Endothelial cell (in vitro differentiated cells): ENCODE measurements at places on chromosomes 7 and 10. TPM values are rescaled to one million over a fixed set of nuclear protein-coding genes. Genes with fewer than 3 reads are reported as not detected.

DNA sequence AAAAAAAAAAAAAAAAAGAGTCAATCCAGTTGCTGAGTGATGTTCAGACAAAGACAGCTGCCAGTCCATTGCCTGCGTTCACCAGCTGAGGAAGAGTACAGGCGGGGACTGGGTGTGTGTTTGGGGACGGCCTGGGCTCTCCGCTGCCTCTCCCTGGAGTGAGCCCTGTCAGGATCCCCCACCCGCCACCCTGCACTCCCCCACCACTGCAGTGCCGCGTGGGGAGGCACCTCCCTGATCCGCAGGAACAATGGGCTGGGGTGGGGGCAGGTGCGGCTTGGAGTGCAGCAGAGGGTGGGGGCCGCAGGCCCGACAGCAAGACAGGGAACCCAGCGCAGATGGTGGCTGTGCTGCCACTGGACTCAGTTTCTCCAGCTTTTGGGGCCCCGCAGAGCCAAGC lies 1.4 kb downstream of the HSPA12A start:
- no peak for DNase-seq
- H3K27ac ChIP-seq: no peak overlapping the region
- peaks cover 30% of the 10 kb centered on the region for H3K27me3 ChIP-seq
- no peak overlapping the region for H3K4me3 ChIP-seq

DNA sequence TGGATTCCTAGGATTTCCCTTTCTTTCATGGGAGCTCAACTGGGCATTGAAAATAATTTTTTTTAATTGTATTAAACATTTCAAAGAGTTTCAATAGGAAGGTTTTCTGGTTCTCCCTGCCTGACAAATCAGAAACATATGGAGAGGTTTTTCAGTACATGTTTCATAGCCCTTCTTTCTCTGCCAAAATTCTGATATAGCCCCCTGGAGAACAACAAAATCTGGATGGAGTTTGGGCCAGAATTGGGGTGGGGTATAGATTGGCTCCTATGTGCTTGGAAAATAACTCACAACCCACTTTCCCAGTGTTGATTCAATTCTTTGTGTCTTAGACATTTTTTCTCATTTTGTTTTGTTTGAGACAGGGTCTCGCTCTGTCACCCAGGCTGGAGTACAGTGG lies 24.6 kb upstream of the EIF4H start:
- no peaks in the 10 kb centered on the region for H3K4me1 ChIP-seq
- peaks cover 2% of the 10 kb centered on the region for H3K27me3 ChIP-seq
- H3K27ac ChIP-seq: no peak overlapping the region

- no peak for DNase-seq
- peaks cover 3% of the 10 kb centered on the region for H3K27me3 ChIP-seq
- H3K4me1 ChIP-seq: peaks cover 36% of the 10 kb centered on the region
- H3K4me3 ChIP-seq: peak overlapping the region; percentile 68
- H3K36me3 ChIP-seq: peaks cover 60% of the 10 kb centered on the region
- H3K27ac ChIP-seq: peak overlapping the region; percentile 99
Measured at GRCh38 chr7:76346097-76346496, 12.7 kb downstream of the YWHAG start.

- no peak overlapping the region for H3K27ac ChIP-seq
- H3K36me3 ChIP-seq: peaks cover 27% of the 10 kb centered on the region
Measured at GRCh38 chr7:96285579-96285978, 36.3 kb downstream of the SLC25A13 start.

DNA sequence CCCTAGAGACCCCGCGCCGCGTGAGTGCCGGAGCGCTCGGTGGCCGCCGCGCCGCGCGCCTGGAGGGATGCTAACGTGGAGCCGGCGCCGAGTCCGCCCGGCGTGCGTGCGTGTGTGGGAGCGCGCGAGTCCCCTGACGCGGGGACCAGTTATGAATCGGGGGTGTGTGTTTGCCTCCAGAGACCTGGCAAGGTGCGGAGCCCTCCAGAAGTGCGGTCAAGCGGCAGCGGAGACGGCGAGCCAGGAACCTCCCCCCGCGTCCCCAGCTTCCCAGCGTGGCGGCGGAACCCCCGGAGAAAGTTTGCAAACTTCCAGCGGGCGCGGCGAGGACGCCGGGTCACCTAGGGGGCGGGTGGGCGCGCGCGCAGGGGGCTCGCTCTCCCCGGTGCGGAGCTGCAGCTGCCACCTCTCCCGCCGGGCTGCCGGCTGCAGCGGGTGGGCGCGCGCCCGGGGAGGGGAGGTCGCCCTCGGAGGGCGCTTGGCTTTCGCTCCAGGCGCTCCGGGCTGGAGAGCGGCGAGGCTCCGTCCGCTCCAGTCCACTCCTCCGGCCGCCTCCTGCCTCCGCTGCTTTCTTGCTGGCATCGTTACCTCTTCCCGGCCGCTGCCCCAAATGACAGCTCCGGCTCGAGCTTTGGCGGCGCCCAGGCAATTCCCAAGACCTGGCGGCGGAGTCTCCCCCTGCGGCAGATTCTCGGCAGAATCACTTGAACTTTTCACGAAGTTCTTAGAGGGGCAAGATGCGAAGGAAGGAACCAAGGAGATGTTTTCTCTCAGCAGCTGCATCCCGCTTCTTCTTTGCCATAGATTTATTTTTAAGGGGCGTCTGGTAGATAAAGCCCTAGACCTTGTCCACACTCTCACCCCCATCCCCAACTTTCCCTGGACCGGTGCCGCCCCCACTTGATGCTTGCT lies 2.3 kb upstream of the CREB5 start:
- H3K36me3 ChIP-seq: peaks cover 4% of the 10 kb centered on the region
- H3K4me3 ChIP-seq: peak overlapping the region; percentile 95
- DNase-seq: peak; percentile 49
- H3K27me3 ChIP-seq: peaks cover 26% of the 10 kb centered on the region

- DNase-seq: no peak
- no peak overlapping the region for H3K4me3 ChIP-seq
- no peak overlapping the region for H3K27ac ChIP-seq
- peaks cover 9% of the 10 kb centered on the region for H3K27me3 ChIP-seq
Measured at GRCh38 chr10:63094881-63095280, 38.2 kb upstream of the NRBF2 start.

- H3K4me3 ChIP-seq: no peak overlapping the region
- H3K27ac ChIP-seq: no peak overlapping the region
- DNase-seq: no peak
- no peaks in the 10 kb centered on the region for H3K4me1 ChIP-seq
- H3K36me3 ChIP-seq: no peaks in the 10 kb centered on the region
- peaks cover 7% of the 10 kb centered on the region for H3K27me3 ChIP-seq
Measured at GRCh38 chr7:87599336-87599735, 1.3 kb downstream of the ABCB1 start.

GRCh38 chr7:106175507-106175906 lies 63.4 kb upstream of the SYPL1 start:
- peaks cover 3% of the 10 kb centered on the region for H3K36me3 ChIP-seq
- peaks cover 36% of the 10 kb centered on the region for H3K4me1 ChIP-seq
- H3K27me3 ChIP-seq: peaks cover 4% of the 10 kb centered on the region
- no peak overlapping the region for H3K4me3 ChIP-seq
- DNase-seq: no peak
- no peak overlapping the region for H3K27ac ChIP-seq

DNA sequence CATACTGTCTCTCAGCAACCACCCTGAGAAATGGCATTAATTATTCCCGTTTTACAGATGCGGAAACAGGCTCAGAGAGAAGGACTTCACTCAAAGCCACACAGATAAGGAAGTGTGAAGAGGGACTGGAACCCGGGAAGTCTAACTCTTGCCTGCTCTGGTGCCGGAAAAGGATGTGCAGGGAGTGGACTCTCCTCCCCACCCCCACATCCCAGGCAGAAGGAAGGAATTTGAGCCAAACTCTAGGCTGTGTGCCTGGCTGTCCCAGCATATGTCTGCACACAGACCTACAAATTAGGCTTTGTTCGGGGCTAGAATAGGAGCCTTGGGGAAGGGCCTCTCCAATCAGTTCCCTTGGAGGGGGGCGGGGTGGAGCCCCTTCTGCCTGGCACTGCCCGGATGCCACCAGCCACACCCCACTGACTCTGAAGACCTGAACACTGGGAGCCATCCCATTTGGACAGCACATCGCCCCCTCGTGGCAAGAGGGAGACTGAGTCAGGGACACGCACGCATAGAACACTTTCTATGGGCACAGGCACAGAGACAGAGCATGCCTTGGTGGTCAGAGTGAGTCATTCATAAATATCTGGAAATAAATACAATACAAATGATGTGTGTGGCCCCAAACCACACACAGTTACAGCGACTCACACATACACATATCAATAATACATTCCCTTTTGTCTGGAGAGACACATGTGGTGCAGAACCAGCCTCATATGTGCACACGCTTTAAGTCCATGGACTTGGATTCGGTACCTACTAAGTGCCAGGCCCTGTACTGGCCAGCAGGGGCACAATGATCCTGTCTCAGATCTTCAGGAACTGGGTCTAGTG lies 13.1 kb downstream of the LZTS2 start:
- peaks cover 15% of the 10 kb centered on the region for H3K27me3 ChIP-seq
- H3K36me3 ChIP-seq: no peaks in the 10 kb centered on the region
- DNase-seq: peak; percentile 84
- no peak overlapping the region for H3K27ac ChIP-seq

- H3K27ac ChIP-seq: no peak overlapping the region
- H3K4me1 ChIP-seq: peaks cover 22% of the 10 kb centered on the region
- no peak overlapping the region for H3K4me3 ChIP-seq
- H3K36me3 ChIP-seq: peaks cover 4% of the 10 kb centered on the region
- no peaks in the 10 kb centered on the region for H3K27me3 ChIP-seq
- DNase-seq: no peak
Measured at GRCh38 chr7:150666412-150666811, 19.1 kb upstream of the GIMAP2 start.

Gene GBX1
- 13.8 TPM for total RNA-seq

Gene FZD8
- total RNA-seq: 45.9 TPM
